ENCODE measurements at places on chromosomes 7 and 10.
A peak's percentile ranks its signal among the peaks of the same experiment; 100 is the strongest.

GRCh38 chr7:129741743-129742213, 130.3 kb downstream of the NRF1 start:
- no peak for DNase-seq

DNA sequence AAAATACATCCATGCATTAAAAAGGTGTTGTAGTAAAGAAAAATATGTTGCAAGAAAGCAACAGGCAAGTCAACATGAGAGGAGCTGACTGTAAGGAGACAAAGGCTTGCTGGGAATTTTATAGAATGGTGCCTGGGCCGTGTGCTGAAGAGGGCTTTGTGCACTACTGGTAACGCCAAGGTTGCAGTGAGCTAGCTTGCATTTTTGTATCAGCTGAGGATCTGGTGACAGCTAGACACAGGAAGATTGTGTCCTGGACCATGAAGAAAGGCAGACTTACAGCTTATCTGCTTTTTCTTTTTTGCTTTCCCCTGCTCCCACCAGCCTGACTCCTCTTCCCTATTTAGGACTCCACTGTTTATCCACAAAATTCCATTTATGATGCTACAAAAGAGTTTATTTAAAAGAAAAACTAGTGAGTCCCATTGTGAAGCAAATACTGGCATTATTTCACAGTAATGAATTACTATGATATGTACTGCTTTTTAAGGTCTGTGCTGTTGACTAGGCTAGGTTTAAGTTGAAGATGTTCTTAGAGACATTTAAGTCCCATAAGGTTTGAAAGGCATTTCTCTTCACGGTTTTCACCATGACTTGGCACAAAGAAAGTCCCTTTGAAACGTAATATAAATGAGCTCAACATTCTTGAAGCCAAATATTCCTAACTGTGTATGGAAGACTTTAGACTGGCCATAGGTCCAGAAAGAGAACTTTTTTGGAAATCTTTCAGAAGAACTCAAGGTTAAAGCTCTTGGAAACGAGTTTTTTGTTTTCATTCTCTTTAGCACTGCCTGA, 88.6 kb downstream of the SEC23IP start:
- DNase-seq, result no peak

GRCh38 chr7:92071032-92071431, 63.2 kb downstream of the CYP51A1 start:
- DNase-seq, result no peak

DNA sequence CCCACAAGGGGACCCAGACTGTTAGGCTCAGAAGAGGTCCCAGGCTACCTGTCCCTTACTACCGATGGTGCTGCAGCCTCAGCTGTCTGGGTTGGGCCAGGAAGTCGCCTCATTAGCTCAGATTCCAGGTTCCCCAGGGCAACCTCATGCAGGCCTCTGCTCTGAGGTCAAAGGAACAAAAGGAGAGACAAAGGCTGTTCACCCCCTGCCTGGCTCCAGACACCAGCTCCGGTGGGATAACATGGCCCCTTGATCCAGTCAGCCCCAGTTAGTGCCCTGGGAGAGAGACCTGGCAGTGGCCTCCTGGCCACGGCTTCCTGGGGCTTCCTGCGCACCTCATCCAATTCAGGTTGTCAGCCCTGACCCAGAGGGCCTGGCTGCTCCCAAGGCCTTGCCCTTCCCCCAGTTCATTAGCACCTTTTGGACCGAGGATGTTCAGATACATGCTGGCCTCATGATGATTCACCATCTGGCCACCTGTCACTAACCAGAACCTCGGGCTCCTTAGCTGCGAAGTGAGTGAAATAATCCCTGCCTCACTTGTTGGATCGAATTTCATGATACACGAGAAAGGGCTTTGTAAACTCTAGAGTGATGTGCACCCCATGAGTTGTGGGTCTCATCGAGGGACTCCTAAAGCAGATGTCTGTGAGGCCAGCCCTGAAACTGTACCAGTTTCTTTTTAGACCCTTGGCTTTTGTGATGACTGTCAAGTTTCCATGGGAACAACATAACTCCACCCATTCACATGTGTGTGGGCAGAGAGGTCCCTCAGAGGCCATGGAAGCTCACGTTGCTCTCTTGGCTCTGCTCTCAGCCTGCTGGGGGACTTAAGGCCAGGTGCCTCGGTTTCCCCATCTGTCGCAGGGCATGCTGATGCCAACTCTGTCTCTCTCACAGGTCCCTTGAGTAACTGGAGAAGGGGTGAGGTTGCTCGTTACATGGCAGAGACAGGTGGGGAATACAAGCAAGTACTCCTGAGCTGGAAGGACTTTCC, 79.5 kb upstream of the PCBD1 start:
- no peak for DNase-seq

- DNase-seq, result no peak
Measured at GRCh38 chr10:29098423-29098822, 190.4 kb upstream of the LYZL1 start.

DNA sequence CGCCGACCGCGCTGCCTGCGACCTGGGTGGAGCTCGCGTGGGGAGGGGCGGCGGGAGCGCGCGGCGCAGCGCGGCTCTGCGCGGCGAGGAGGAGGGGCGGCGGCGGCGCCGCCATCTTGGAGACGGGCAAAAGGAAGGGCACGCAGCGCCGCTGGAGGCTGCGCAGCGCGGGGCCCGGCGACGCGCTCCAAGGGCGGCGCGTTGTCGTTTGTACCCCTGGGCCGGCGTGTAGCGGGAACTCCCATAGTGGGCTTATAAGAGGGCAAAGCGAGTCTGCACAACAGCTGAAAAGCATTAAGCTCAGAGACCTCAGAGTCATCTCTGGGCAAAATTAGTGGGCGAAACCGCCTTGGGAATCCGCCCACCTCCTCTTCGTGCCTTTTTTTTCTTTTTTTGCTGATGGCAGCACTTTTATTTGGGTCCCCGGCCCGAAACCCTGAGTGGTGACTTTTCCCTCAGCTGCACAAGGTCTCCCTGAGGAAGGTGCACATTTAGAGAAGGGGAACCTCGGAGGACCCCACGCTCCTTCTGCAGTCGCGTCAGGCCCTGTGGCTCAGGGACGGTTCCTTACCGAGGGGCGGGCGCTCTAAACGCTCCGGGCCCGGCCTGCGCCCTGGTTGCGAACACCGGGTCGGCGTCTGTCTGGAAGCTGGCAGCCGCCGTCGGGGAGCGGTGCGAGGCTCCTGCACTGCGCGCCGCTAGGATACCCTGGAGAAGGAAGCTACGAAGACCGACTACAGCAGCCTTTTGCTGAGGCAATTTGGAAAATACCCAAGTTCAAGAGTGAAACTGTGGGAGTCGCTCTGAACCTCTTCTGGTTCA, 428 bp upstream of the MCMBP start:
- DNase-seq, result peak; percentile 87

DNA sequence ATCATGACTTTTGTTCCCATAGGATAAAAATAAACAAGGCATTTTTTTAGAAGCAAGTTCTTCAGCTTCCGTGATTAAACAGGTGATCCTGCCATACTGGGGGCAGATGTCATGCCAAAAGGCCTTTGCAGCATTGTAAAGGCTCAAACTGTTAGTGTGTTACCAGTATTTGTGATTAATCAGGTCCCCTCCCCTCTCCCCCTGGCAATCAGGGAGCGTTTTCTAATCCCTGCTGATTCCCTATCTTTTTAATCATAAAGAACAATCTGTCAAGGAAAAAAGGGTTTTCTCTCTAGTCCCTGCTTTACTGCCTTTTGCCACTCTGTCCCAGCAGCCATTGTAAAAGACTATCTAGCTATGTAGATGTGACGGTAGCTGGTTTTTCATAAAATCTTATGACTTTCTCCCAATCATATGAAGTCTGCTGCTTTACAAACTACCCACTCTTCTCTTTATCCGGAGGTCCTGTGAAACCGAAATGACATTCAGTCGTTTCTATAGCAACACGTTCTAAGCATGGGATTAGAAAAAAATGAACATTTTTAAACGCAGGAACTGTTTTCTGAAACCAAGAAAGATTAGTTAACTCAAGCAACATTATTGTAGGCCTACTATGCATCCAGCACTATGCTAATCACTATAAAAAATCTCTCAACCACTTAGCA, 210.9 kb downstream of the RNLS start:
- no peak for DNase-seq

- no peak for DNase-seq
Measured at GRCh38 chr7:74598558-74598957, 59.0 kb upstream of the GTF2I start.

- DNase-seq, result no peak
Measured at GRCh38 chr10:56881218-56881617, 520.2 kb upstream of the ZWINT start.

- DNase-seq, result no peak
Measured at GRCh38 chr7:154306036-154306435, 253.8 kb downstream of the DPP6 start.

Data from stimulated activated CD8-positive, alpha-beta memory T cell treated with anti-CD3 and anti-CD28 coated beads, Interleukin-7, amount 100 ng/mL, for 4 hours (primary cell).